ENCODE measurements at places on chromosomes 12 and 14.

- peak; percentile 45 for DNase-seq
Observed at GRCh38 chr12:66036317-66036716, 94.2 kb downstream of the LLPH start.

DNA sequence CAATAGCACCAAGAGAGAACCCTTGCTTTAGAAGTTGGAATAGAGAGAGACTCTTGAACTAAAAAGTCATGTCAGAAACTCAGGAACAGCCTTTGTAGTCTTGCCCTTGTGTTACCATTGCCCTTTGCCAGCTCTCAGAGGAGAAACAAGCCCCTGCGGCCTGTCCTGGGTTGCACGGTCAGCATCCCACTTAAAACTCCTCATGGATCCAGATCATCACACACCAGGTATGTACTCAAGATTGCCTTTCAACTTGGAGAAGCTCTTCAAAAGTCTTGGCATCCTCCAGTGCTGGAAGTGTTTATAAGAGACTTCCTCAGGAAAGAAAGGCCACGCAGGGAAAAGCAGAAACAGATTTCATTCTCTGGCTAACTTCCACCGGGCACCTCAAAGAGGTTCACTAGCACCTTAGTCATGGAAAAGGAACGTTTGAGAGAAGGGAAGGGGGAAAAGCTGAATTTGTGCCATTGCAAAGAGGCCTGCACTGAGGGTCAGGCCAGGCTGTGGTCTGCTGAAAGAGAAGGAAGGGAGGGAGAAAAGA is 594.2 kb downstream of the MED13L start:
- DNase-seq = peak; percentile 20

- peak; percentile 91 for DNase-seq
Observed at GRCh38 chr14:25121337-25122129, 71.6 kb upstream of the STXBP6 start.

GRCh38 chr12:2287589-2287988 is 234.8 kb downstream of the CACNA1C start:
- no peak for DNase-seq

- DNase-seq = no peak
Observed at GRCh38 chr12:129826273-129826672, 77.6 kb downstream of the TMEM132D start.

GRCh38 chr12:86261142-86261541 is 5.0 kb upstream of the MGAT4C start:
- no peak for DNase-seq

DNA sequence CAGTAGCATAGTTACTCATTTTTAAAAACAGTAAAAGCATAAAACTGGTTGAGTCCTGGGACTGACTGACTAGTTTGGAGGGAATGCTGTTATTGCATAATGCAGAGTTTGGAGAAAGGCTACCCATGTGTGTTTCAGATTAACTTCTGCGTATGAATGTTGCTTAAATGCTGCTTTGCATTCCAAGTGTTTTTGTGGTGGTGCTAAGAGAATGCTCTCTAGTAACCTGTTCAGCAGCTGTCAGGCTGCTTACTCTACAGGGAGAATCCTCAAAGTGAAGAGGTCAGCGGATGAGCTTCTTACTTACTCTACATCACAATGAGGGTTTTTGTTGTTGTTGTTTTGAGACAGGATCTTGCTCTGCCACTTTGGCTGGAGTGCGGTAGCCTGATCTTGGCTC is 4.3 kb downstream of the DLST start:
- DNase-seq = peak; percentile 91

- no peak for DNase-seq
Observed at GRCh38 chr12:2299206-2299605, 246.4 kb downstream of the CACNA1C start.

DNA sequence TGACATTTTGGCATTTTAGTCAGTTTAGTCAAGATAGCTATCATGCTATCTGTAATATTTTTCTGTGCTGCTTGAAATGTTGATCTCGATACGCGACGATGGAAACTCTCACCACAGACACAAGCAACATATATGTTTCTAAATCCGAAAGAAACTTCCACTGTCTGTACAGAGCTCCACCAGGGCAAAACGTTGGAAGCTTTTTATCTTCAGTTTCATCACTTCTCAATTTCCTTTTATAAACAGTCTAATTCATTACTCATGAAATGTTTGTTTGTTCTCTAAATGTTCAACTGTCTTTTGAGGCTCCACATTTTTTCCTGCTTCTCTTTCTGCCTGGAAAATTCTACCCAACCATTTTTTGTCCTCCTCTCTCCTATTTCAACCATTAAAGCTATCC is 737.6 kb downstream of the SLC16A7 start:
- DNase-seq = no peak

GRCh38 chr12:50326590-50327284 is 43.4 kb upstream of the LIMA1 start:
- DNase-seq = no peak

DNA sequence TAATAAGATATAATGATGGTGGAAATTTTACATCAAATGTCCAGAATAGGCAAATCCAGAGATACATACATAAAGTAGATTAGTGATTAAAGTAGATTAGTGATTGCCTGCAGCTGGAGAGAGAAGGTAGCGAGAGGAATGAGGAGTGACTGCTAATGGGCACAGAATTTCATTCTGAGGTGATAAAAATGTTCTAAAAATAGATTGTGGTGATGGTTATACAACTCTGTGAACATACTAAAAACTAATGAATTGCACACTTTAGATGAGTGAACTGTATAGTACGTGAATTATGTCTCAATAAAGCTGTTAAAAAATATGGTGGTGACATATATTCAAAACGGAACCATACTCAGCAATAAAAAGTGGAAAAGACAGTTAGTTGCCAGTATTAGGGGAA is 41.7 kb downstream of the PPP2R5E start:
- no peak for DNase-seq

GRCh38 chr14:100577321-100577985 is 9.8 kb downstream of the BEGAIN start:
- no peak for DNase-seq

- DNase-seq = no peak
Observed at GRCh38 chr14:82412545-82412944, 878.9 kb upstream of the SEL1L start.

- no peak for DNase-seq
Observed at GRCh38 chr14:53156238-53156637, 3.1 kb upstream of the DDHD1 start.

DNA sequence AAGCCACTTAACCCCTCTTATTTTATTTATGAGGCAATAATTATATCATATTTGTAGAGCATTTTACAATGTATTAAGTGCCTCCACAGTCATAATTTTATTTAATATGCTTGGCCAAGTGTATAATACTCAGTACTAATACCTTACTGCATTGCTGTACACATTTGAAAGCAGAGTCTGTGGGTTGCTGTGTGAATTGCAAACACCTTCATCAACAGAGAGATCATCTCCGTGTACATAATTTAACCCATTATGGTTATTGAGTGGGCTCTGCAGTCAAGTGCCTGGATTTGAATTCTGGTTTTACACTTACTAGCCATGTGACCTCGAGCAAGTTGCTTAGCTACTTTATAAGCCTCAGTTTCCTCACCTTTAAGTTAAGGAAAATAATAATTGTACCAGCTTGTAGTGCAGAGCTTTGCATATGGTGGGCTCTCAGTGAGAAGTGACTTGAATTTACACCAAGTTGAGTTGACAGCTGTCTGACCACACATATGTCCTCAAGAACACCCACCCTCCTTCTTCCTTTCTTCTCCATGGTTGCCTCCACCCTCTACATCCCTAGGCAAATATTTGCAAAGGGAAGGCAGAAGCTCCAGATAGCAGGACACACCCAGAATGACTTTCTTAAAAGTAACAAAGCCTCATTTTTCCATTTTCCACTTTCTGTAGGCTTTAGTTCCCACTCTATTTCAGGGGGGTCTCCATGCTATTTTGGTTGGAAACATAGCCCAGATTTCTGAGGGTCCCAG is 12.3 kb downstream of the CRACR2A start:
- DNase-seq = no peak

DNA sequence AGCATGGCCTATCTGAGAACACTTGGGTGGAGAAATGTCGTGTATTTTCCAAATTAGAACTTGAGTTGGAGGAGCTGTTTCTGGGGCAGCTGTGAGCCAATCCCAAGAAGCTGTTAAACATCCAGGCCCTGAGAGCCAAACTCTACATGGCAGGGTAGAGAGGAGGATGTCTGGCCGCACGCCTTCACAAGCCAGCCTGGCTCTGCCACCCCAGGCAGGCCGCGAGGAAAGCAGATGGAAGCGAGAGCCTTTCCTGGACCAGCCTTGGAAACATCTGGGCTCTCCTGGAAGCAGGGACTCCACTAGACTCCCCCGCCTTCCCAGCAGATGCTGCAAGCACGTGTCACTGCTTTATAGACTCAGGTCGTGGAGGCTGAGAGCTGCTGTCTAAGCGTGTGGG is 312.8 kb upstream of the FKBP4 start:
- peak; percentile 46 for DNase-seq

GRCh38 chr12:105229371-105229770 is 6.6 kb downstream of the APPL2 start:
- no peak for DNase-seq

DNA sequence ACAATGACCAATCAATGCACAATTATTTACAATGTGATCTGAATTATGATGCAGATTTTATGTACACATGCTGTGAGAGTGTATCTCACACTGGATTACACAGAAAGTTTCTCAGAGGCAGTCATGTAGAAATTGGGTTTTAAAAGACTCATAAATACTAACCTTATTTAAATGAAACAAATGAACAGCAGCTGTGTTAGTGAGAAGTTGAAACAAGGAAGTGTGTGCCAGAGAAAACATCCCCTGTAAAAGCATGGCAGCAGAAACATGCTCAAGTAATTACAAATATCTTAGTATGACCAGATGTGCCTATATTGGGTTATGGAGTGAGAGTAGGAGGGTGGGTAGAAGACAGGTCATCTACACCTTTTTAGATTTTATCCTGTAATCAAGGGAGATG is 723.7 kb downstream of the C12orf50 start:
- no peak for DNase-seq

- DNase-seq = no peak
Observed at GRCh38 chr12:7146228-7146627, 16.1 kb downstream of the CLSTN3 start.

- DNase-seq = no peak
Observed at GRCh38 chr14:96592591-96593386, 90.6 kb downstream of the PAPOLA start.

DNA sequence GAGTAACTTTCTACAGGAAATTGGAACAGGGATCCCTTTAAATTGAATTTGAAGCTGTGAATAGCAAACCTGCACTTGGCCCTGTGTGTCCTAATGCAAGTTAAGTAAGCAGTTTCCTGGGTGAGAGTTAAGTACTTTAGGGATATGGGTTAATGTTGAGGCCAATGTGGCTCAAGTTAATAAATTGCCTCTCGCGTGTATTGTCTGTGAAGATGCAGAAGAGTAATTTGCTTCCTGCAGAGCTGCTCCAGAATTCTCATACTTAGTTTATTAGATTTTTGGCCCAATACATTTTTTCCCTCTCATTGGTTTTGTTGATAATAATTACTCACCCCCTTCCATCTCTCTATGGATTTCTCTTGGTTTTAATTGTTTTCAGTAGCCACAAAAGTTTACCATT is 86.5 kb downstream of the SLC25A47 start:
- DNase-seq = no peak

DNA sequence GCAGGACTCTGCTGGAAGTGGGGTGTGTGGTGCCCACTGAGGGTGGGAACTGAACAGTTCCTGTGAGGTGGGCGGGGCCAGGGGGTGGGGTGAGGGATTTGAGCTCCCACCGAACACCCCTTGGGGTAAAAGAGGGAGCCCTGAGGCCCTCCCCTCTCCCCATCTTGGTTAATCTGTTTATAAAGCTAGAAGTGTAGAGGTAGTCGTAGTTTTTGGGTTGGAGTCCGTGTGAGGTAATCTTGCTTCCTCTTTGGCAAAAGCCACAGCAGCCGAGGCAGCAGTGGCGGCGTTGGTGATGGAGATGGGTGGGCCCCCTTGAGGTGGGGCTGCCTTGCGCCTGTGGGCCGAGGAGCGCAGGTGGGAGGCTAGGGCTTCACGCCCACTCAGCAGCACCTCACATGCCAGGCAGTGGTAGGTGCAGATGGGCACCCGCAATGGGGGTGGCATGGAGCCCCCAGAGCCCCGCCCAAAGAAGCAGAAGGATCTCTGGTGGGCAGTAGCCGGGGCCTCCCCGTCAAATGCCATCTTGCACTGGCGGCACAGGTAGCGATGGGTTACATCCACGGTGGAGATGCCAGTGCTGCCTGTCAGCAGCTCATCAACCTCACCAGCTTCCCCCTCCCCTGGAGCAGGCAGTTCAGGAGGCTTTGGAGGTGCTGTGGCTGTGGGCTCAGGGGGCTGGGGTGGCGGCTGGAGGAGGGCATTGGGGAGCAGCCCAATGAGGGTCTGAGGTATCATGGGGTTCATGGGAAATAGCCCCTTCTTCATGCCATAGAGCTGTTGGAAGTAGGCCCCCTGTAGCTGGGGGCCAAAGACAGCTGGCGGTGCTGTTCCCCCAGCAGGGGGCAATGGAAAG is 29.6 kb downstream of the ZFHX2 start:
- DNase-seq = no peak

DNA sequence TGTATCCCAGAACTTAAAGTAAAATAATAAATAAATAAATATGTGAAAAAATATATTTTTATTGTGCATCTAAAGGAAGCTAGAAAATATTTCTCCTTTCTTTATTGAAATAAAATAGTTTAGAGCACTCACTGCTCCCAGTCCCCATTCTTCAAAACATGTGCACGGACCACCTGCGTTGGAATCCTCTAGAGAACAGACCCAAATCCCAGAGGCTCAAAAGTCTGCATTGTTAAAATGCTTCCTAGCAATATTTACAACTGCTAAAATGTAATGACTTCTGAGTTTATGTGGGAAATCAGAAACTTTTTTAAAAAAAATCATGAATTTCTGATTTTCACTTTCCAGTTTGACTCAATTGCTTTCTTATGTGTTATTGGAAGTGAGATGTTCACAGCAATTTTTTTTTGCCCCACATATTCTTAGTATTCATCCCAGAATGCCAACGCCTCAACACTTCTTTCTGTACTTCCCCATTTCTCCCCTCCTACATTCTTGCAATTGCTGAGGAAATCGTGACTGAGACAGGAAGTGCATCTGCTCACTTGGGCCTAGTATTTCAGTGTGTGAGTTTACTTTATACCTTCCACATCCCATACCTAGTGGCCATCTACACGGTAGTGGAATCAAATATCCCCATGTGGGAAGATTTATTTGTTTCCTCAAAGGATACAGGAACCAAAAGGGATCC is 116.0 kb upstream of the FLRT2 start:
- no peak for DNase-seq

DNA sequence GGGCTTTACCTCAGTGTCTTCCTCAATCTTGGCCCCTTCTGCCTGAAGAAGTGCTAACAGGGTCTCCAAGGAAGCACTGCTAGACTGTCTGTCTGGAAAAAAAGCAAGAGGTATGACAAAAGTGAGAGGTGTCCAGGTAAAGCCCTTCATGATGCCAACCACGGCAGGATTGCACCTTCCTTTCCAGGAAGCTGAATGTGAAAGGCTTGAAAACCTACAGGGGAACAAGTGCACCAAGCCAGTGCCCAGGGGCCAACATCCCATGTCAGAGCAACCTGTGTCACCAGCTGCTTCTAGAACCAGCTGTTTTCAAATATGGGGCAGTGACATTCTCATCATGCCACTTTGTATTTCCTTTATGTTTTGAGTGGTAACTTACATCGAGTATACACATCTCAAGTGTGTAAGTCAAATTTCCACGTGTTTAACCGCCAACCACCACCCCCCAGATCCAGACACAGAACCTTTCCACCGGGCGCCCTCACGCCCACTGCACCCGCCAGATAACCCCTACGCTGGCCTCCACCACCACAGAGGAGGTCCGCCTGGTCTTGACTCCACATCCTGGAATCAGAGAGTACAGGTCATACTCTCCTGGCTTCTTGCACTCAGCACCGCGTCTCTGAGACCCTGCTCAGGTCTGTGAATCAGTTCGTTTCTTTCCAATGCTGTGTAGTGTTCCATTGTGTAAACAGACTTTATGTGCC is 27.3 kb downstream of the VPS37B start:
- DNase-seq = no peak
